ENCODE measurements at places on chromosomes 5 and 9.

DNA sequence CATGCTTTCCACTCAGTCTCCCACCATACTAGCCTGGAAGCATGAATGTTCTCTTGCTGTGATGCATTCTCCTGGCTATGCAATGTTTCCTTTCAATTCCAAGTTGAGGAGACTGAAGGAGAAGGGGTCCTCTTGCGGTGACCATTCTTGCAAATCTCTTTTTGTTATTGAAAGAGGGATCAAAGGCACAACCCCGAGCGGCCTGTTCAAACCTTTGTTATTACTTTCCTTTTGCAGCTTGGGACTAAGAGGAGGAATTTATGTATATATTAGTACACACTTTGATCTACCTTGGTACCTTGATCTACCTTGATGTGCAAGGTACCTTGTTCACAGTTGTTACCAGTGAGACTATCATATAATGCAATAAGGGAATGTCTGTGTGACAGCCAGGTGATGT, 147.3 kb downstream of the KCTD16 start:
- DNase-seq: no peak

- DNase-seq: no peak
Measured at GRCh38 chr9:72540348-72540873, 19.0 kb downstream of the TMC1 start.

DNA sequence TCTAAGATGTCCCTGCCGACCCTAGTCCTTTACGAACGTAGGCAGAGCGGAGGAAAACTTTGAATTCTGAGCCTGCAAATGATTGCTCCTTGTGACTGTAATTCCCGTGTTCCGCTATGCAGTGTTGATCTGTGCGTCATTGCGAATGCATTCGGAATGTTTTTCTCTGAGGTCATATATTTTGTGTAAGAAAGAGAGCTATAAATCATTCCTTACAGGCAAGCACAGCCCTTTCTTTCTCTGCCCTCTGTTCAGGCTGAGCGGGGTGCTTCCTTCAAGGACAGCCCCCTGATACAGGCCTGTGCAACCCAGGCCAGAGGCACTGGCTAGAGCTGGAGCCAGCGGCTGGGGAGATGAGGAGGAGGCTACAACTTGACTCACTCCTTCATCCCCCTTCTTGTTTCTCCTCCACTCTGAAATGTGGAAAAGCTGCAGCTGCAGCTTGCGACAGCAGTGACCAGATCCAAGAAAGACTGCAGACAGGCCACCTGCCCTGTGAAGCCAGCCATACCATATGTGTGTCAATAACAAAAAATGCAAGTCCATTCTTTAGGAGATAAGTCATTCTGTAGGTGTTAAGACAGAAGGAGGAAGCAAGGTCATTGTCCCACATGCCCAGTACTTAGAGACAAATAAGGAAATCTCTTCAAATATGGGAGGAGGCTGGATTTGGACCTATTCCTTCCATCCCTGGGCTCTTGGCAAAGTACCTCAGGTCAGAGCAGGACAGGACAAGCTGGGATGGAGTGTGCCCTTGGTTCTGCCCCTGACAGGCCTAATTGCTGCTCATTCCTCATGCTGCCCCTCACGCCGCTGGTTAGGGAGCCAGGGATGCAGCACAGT, 345.7 kb upstream of the WWC1 start:
- no peak for DNase-seq

DNA sequence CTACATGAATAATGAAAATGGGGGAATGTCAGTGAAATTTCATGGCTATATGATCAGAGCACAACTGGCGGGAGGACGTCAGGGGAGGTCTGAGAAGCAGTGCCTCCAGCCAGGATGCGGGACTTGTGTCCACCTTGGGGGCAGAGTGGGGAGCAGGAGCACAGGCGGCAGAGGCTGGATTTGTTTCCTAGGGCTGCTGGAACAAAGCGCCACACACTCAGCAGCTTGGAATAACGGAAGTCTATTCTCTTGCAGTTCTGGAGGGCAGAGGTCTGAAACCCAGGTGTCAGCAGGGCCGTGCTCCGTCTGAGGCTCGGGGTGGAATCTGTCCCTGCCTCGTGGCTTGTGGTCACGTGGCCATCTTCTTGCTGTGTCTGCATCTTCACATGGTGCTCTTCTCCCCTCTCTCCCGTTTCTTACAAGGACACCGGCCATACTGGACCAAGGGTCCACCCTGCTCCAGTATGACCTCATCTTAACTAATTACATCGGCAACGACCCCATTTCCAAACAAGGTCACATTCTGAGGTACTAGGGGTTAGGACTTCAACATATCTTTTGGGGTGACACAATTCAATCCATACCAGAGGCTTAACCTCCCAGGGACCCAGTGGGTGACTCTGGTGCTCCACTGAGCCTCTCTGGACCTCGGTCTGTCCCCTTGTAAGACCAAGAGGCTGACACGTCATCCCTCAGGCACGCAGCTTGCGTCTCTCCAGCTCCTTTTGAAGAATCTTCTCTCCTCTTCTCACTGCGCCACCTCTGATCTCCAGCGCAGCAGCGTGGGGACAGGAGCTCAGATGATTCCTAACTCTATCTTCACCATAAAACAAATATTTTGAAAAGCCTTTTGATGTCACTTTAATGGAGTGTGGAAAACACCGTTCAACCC, 202.5 kb downstream of the CDK5RAP2 start:
- DNase-seq: no peak

DNA sequence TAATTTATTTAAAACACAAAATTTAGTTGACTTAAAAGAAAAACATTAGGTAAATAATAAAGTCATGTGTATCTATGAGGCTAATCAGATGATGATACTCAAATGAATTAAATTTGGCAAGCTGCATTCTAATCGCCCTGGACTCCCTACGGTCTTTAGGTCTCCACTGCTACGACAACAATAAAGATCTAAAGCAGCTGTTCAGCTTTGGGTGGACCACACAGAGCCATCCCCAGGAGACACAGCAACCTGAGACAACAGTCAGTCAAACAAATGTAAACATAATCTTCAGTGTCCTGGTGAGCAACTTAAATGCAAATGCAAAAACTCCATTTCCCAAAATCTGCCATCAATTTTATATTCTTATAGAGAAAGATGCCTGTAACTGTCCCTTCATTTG, 65.5 kb downstream of the MCTP1 start:
- DNase-seq: no peak

DNA sequence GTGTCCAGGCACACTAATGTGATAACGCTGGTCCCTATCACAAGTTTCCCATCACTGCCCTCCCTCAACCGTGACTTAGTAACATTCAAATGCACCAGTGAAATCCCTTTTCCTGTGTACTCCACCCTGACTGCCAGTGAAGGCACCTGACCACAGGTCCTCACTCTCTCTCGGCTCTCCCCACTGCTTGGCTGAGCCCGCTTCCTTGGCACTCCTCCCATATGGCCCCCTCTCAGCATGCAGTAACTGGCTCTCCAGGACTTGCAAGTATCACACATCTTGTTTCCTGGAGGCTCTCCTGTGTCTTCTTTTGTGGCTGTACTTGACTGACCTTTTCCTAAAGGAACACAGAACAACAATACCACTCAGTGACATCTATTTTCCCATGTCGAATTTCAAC, 292.0 kb upstream of the ZNF608 start:
- no peak for DNase-seq

DNA sequence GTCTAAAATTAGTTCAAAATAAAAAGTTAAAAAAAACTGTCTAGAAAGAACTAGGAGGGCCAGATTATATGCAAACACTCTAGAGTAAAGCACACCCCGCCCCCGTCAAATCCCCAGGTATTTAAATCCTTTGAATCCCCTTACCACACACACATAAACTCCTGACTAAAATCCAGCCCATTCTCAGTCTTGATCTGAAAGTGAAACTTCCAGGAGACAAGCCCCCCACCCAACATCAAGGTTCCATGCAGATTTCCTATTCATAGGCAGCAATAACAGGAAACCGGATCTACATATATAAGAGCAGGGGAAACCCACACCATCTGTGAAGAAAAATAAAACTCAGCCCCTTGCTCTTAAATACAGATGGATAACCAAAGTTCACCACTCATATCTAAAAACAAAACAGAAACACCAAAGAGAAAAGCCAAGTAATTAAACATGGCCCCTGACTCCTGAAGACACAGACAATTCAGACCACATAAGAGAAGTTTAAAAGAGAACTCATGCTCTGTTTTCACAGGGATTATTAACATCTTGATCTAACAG, 42.3 kb downstream of the MARCHF3 start:
- no peak for DNase-seq

DNA sequence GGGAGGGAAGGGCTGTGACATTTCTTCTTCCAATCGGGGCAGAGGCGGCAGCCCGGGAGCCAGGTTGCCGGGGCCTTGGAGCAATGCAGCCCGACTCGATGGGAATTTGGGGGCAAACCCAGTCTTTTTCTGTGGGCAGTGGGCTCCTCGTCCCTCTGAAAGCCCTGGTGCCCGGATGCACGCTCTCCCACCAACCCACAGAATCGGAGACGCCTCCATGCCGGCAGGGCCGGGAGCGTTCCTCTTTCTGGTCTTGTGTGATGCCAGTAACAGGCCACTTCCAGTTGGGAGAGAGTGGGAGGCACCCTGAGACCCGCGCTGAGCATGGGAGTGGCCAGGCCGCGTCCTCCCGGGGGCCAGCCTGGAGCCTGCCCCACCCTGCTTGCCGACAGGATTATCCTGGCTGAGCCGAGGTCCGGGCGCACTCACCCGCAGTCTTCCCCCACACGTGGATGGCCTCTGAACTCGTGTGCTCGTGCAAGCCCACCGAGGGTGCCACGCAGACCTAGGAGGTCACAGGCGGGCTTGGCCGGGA, 17.8 kb downstream of the OLFM1 start:
- DNase-seq: no peak

GRCh38 chr9:104977580-104977979, 49.6 kb upstream of the ABCA1 start:
- no peak for DNase-seq

DNA sequence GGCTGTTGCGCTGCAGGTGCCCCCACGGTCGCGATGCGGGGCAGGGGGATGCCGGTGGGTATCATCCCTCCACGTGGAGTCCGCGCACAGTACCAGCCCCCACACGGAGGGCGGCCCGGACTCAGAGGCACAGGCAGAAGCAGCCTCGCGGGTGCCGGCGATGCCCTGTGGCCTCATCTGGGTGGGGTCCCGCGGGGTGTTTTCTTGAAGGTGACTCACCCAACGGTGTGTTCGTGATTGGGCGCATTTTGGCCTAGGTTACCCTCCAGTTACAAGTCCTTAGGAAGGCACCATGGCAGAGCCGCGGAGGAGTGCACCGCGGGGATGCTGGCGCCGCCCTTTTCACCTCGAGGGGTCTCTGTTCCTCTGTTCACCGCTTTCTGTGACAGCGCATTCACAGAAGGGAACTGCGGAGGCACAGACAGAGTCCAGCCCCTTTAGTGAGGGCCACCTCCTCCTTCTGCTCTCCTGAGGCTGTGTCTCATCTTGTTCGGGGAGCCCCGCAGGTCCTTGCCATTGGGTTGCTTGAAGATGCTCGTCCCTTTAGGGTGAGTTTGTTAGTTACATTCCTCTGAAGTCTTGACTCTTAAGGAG, 21.6 kb upstream of the EXOC3 start:
- DNase-seq: no peak

GRCh38 chr5:42250-42649, 49.7 kb upstream of the PLEKHG4B start:
- no peak for DNase-seq

DNA sequence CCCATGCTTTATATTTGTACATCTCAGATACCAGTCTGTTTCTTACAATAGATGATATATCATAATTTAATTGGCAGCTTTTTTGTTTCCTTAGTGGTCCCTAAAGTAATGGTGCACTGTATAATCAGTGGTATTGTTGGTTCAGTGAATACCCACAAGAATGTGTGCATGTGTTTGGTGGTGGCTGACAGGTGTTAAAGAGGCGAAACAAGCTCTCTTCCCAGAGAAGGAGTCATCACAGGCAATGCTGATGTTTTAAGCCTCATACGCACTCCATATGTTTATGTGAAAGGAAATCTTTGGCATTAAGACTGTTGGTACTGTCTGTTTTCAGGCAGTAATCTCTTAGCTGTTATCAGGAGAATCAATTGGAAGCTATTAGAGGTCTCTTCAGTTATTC, 49.2 kb upstream of the KIAA1958 start:
- no peak for DNase-seq

DNA sequence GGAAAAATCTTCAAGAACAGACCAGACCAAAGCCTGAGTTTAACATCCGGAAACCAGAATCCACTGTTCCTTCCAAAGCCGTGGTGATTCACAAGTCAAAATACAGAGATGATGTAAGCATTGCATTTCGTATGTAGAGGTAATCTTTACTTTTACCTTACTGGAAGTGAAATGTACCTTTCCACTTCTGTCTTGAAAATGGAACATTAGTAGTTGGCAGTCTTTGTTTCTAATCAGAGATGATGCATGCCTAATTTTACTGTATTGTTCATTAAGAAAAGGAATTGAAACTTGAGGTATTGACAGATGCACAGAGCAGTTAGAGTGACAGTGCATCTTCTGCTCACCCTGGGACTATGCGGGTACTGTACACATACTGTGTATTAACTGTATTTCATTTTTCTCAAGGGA, 34.6 kb downstream of the HABP4 start:
- peak; percentile 29 for DNase-seq

DNA sequence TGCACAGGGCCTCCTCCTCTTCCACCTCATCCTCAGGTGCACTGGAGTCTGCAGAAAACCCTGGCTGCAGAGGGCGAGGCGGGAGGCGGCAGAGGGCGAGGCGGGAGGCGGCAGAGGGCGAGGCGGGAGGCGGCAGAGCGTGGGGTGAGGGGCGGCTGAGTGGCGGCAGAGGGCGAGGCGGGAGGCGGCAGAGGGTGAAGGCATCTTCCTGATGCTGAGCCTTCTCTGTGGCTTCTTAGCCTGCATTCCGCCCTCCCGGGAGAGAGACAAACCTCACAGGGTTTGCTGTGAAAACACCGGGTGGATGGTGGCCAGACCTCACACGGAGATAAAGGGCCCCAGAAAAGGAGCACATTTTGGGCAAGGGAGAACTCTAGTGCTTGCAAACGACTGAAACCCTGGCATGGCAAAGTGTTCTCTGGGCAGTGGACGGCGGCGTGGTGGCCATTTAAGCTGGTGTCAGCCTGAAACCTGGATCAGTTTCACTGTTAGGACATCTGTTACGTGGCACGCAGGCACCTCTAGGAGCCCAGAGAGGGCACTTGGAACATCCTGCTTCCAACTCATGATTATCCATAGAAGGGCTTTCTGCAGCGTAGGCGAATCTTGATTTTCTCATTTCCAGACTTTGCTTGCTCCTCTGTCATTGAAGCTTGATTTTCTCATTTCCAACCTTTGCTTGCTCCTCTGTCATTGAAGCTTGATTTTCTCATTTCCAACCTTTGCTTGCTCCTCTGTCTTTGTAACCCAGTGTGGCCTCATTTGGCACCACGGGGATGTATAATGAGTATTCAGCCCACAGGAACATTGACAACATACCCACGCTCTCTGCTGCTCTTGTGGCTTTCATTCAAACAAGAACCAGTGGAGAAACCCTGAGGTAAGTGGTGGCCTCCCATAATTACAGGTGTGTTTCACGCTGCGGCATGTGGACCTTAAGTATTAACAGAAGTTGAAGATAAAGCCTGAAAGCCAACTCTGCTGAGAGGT, 16.3 kb upstream of the PLEKHG4B start:
- DNase-seq: no peak

GRCh38 chr5:173917788-173918786, 29.9 kb downstream of the CPEB4 start:
- peak; percentile 47 for DNase-seq

GRCh38 chr5:34891981-34892380, 23.3 kb downstream of the RAD1 start:
- no peak for DNase-seq

GRCh38 chr5:100517301-100517974, 17.7 kb upstream of the FAM174A start:
- DNase-seq: no peak

GRCh38 chr9:133995012-133995896, 3.1 kb upstream of the VAV2 start:
- no peak for DNase-seq

Data from GM18507 (cell line).